ENCODE measurements at places on chromosomes 4 and X. TPM values are rescaled to one million over a fixed set of nuclear protein-coding genes. Genes with fewer than 3 reads are reported as not detected.

DNA sequence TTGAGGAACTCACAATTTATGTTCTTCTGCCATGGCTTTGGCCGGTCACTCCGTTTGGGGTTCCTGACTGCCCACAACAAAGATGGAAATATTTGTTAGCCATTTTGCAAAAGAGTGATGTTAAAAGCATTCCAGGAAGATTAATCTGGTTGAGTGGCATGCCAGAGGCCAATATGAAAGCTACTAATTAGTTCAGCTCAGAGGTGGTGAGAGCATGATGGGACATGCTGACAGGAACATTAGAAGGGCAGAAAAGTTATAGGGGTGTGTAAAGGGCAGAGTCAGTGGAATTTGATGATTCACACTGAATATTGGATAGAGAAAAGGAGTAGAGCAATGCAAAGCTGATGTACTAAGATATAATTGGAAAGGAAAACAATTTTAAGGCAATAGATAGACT, 94.4 kb downstream of the TLL1 start:
- no peak overlapping the region for H3K27ac ChIP-seq
- no peak for DNase-seq
- no peak overlapping the region for H3K4me3 ChIP-seq
- H3K27me3 ChIP-seq = no peaks in the 10 kb centered on the region
- no peaks in the 10 kb centered on the region for H3K36me3 ChIP-seq

DNA sequence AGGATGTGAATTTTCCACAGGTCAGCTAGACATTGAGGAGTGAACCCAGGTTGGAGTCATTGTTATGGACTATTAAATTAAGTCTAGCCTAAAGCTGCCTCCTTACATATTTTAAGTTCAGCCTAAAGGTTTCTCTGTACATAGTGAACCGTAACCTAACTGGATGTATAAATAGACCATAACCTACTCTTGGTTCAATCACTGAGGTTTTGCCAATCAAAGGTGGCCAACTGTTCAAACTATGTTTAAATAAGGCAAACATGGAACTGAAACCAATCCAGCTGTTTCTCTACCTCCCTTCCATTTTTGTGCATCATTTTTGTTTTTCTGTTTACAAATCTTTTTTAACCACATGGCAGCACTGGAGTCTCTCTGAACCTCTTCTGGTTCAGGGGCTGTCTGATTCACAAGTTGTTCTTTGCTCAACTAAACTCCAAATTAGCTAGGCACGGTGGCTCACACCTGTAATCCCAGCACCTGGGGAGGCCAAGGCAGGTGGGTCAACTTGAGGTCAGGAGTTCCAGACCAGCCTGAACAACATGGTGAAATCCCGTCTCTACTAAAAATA, 43.9 kb upstream of the SFRP2 start:
- no peak overlapping the region for H3K4me3 ChIP-seq
- no peaks in the 10 kb centered on the region for H3K36me3 ChIP-seq
- H3K27me3 ChIP-seq = no peaks in the 10 kb centered on the region

DNA sequence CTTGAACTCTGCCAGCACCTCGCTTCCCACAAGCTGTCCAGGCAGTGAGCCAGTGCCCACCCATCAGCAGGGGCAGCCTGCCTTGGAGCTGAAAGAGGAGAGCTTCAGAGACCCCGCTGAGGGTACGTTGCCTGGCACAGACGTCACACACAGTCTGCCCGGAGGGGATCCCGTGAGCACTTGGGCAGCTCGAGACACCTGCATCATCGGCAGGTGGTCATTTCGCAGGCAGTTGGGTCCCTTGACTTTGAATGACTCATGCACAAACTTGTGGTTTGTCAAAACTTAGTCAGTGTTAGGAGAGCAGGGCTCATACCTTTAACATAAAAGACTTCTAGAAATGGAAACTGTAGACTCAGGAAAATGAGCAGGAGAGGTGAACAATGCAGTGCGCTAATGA, 9.9 kb downstream of the TACC3 start:
- no peaks in the 10 kb centered on the region for H3K27me3 ChIP-seq
- H3K4me1 ChIP-seq = no peaks in the 10 kb centered on the region
- H3K36me3 ChIP-seq = no peaks in the 10 kb centered on the region
- no peak overlapping the region for H3K4me3 ChIP-seq
- no peak overlapping the region for H3K27ac ChIP-seq

DNA sequence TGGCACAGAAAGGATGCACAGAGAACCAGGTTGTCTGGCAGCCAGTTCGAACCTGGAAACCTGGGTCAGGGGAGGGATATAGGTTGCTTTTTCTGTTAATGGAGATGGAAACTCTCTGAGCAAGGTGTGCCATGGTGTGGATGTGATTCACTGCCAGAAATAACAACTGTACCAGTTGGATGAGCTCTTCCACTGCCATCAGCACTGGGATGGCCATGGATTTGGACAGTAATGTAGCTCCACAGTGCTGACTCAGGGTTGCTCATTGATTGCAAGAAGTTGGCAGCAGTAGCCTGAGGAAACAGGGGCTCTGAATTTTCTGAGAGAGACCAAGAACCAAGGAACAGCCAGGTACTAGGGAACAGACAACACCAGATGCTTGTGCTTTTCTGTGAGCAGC, 33.8 kb downstream of the PNMA5 start:
- no peaks in the 10 kb centered on the region for H3K36me3 ChIP-seq
- H3K4me1 ChIP-seq = no peaks in the 10 kb centered on the region
- H3K4me3 ChIP-seq = no peak overlapping the region
- no peak overlapping the region for H3K27ac ChIP-seq

DNA sequence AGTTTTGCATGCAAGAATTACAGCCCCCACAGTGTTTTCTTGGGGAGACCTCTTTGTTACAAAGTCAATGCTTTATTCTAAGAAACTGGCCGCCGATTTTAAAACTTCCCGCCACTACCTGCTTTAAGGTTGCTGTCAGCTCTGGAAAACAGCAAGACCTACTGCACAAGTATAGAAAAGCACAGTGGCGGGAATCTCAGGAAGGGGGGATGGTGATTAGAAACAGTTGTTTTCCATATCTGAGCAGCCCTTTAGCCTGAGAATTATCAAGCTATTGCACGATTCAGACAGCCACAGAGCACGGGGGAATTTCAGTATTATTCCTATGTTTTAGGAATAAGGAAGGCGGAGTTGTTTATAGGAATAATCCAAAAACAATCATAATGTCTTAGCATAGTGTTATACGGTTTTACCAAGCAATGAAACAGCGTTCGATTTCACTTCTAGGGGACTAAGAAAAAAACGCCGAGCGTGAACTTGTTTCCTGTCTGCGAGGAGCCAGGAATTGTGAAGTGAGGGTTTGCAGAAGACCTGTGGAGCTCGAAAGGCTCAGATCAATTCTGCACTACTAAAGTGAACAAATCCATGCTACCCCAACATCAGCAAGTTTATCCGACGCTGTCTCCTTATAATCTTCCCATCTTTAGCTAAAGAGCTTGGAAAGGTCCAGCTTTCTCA, 81.3 kb downstream of the HMGN5 start:
- H3K4me3 ChIP-seq = peak overlapping the region; percentile 53
- H3K4me1 ChIP-seq = no peaks in the 10 kb centered on the region
- no peak overlapping the region for H3K27ac ChIP-seq
- H3K27me3 ChIP-seq = no peaks in the 10 kb centered on the region
- no peaks in the 10 kb centered on the region for H3K36me3 ChIP-seq

ANXA3 gene
- 170 TPM for total RNA-seq

ARAP2 gene
- total RNA-seq = 21.3 TPM

GRCh38 chr4:168604496-168605373, 107.9 kb downstream of the PALLD start:
- H3K27me3 ChIP-seq = no peaks in the 10 kb centered on the region
- H3K4me1 ChIP-seq = no peaks in the 10 kb centered on the region
- H3K4me3 ChIP-seq = no peak overlapping the region
- H3K27ac ChIP-seq = peak overlapping the region; percentile 53
- no peaks in the 10 kb centered on the region for H3K36me3 ChIP-seq
- DNase-seq = no peak

GRCh38 chr4:118193421-118193820, 159.1 kb downstream of the NDST3 start:
- H3K4me3 ChIP-seq = no peak overlapping the region
- no peaks in the 10 kb centered on the region for H3K36me3 ChIP-seq
- no peak overlapping the region for H3K27ac ChIP-seq

DNA sequence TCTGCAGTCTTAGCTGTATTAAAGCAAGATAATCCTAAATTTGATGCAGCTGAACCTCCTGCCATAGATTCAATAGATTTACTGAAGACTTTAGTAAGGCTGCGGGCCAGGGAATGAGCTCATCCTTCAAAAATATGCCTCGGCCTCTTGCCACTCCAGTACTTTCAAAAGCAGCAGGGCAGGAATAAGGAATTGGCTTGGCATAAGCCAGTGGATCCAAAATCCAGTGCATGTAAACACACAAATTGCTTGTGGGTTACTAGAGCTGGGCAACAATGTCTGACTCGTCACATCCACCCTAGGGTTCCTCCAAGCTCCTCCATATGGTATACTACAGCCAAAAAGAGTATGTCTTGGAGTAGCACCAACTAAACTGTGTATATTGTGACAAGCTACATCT, 165.0 kb downstream of the AMELX start:
- H3K4me3 ChIP-seq = no peak overlapping the region
- H3K4me1 ChIP-seq = no peaks in the 10 kb centered on the region
- peaks cover 20% of the 10 kb centered on the region for H3K27me3 ChIP-seq
- no peaks in the 10 kb centered on the region for H3K36me3 ChIP-seq
- no peak overlapping the region for H3K27ac ChIP-seq
- no peak for DNase-seq

- H3K4me3 ChIP-seq = no peak overlapping the region
- no peaks in the 10 kb centered on the region for H3K36me3 ChIP-seq
- no peak for DNase-seq
- no peaks in the 10 kb centered on the region for H3K27me3 ChIP-seq
Observed at GRCh38 chr4:86026720-86027119, 333.1 kb downstream of the MAPK10 start.

KDR gene
- total RNA-seq = 40.6 TPM

GRCh38 chr4:184826691-184827270, 1.0 kb upstream of the ACSL1 start:
- H3K27me3 ChIP-seq = no peaks in the 10 kb centered on the region
- no peaks in the 10 kb centered on the region for H3K4me1 ChIP-seq
- peak overlapping the region; percentile 86 for H3K27ac ChIP-seq
- H3K36me3 ChIP-seq = no peaks in the 10 kb centered on the region

DNA sequence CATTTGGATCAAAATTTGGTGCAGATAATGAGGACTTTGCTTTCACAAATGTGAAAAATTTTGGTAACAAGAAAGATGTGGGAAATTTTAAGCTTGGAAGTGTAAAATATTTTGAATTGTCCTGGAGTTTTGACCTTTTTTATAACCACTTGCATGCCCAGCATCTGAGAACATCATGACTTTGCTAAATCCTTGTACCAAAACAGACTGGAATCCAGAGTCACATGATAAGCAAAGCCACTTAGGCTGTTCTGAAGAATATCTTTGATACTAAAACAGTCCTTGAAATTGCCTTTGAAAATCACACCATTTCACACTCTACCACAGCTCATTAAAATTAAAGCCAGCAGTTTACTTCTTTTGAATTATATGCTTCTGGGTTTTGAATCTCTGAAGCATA, 2.5 kb upstream of the PPM1K start:
- H3K27me3 ChIP-seq = no peaks in the 10 kb centered on the region
- no peak overlapping the region for H3K4me3 ChIP-seq
- no peaks in the 10 kb centered on the region for H3K4me1 ChIP-seq
- no peak for DNase-seq
- no peak overlapping the region for H3K27ac ChIP-seq
- no peaks in the 10 kb centered on the region for H3K36me3 ChIP-seq

TBC1D8B gene
- 7.9 TPM for total RNA-seq

DNA sequence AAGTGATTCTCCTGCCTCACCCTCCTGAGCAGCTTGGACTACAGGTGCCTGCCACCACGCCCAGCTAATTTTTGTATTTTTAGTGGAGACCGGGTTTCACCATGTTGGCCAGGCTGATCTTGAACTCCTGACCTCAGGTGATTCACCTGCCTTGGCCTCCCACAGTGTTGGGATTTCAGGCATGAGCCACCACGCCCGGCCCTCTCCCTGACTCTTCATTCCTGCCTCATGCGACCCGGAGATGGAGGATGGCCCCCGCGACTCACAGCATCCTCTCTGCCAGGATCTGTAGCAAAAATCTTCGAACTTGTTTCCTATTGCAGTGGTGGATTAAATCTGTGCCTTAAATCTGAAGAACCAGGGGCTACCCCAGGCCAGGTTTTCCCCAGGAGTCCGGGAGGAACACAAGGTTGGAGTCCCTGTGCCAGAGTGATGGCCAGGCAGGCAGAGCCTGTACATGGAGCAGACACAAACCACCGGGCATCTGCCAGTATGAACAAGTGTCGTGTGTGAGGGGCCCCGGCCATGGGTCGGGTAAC, 11.5 kb downstream of the CPLX1 start:
- H3K4me1 ChIP-seq = no peaks in the 10 kb centered on the region
- H3K36me3 ChIP-seq = no peaks in the 10 kb centered on the region
- H3K27me3 ChIP-seq = no peaks in the 10 kb centered on the region

COMMD8 gene
- total RNA-seq = 12.8 TPM

DNA sequence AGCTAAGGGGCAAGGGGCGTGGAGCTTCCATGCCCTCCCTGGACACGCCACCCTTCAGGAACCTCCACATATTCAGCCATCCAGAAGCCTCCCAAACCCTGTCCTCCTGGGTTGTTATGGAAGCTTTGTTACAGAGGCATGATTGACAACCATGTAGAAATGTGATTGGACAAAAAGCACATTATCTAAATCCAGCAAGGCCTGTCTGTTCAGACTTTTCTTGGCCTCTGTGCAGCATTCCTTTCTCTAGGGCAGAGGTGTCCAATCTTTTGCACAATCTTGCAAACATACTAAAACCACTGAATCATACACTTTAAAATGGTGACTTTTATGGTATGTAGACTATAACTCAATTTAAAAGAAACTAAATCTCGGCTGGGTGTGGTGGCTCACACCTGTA, 12.7 kb downstream of the STEEP1 start:
- no peaks in the 10 kb centered on the region for H3K36me3 ChIP-seq
- no peaks in the 10 kb centered on the region for H3K27me3 ChIP-seq
- H3K4me1 ChIP-seq = no peaks in the 10 kb centered on the region
- H3K27ac ChIP-seq = no peak overlapping the region
- H3K4me3 ChIP-seq = no peak overlapping the region
- no peak for DNase-seq

- no peak for DNase-seq
- H3K4me1 ChIP-seq = no peaks in the 10 kb centered on the region
- H3K27ac ChIP-seq = no peak overlapping the region
- H3K36me3 ChIP-seq = no peaks in the 10 kb centered on the region
Observed at GRCh38 chrX:130857207-130857606, 45.8 kb downstream of the ENOX2 start.

- no peak for DNase-seq
- no peaks in the 10 kb centered on the region for H3K27me3 ChIP-seq
- H3K36me3 ChIP-seq = no peaks in the 10 kb centered on the region
Observed at GRCh38 chrX:10514891-10515290, 105.5 kb downstream of the MID1 start.

DNA sequence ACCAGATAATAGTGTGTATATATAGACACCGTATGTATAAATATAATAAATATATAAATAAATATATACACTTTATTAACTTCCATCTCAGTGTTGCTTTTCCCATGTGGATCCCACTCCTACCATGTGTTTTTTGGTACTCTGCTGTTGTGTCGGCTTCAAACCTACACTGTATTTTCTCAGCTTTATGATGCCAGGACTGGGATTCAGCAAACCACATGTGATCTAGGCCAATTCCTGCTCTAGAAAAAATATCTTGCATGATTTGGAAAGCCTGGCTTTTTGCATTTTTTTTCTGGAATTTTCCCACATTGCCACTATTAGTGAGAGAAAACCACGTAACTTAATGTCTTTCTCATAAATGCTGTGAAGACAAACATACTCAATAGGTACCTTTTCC, 55.8 kb downstream of the POLR2B start:
- no peak for DNase-seq
- H3K27me3 ChIP-seq = no peaks in the 10 kb centered on the region
- H3K4me1 ChIP-seq = no peaks in the 10 kb centered on the region
- H3K36me3 ChIP-seq = no peaks in the 10 kb centered on the region
- H3K4me3 ChIP-seq = no peak overlapping the region
